ENCODE measurements at places on chromosomes 11 and 22.
A peak's percentile ranks its signal among the peaks of the same experiment; 100 is the strongest.

DNA sequence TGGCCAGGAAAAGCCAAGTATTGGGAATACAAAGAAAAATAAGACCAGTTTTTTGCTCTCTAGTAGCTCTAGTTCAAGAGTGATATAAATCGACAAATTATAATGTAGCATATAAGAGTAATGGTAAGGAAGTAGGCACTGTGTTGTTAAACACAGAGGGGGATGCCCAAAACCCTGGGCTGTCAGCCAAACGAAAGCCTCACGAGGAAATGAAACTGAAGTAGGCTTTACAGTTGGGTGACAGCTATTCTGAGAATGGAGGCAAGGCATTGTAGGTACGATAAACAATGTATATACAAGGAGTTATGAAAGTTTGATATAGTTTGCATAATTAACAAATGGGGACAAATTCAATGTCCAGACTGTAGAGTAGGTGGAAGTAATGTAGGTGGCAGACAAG lies 176.4 kb downstream of the FAM181B start:
- peak; percentile 22 for DNase-seq

- DNase-seq = no peak
Observed at GRCh38 chr11:102655547-102655946, 30.4 kb upstream of the MMP20 start.

DNA sequence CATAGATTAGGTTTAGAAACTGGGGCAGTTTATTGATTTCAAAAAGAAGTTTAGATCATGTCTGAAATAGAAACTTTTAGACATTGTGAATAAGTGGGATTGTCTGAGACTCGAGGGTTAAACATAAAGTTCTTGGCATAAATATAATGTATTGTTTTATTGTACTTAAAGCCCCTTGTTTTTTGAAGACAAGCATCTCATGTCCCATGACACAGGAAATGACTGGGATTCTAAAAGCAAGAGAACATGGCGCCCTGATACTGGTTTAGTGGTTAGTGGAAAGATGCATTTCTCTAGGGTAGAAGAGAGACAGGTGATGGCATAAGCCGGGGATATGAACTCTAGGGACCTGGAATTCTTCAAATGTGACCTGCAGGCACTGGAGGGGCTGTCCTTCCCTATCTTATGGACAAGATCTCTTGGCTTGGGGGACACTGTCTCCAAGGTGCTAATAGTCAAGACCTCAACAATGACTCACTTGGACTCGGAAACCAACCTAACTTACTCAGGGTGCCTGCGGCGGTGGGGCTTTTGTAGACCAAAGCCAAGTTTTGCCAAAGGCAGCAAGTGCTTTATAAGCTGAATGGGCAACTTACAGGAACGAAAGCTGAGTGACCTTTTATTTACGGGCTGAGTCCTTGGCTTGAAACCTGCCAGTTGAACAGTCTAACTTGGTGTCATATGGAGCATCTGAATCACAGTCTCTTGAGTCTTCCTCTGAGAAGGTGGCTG lies 48.2 kb downstream of the UBASH3B start:
- DNase-seq = no peak

DNA sequence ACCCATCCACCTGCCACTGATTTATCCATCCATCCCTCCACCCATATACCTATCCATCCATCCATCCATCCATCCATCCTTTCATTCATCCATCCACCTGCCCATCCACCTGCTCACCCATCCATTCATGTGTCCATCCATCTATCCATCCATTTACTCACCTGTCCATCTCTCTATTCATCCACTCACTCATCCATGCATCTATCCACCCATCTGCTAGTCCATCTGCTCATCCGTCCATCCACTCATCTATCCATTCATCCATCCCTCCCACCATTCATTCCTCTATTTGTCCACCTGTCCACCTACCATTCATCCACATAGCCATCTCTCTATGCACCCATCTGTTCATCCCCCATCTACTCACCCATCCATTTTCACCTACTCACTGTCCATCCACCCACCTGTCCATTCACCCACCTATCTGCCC lies 48.6 kb upstream of the CCDC188 start:
- DNase-seq = no peak

GRCh38 chr11:122879785-122880184 lies 2.8 kb upstream of the JHY start:
- no peak for DNase-seq

DNA sequence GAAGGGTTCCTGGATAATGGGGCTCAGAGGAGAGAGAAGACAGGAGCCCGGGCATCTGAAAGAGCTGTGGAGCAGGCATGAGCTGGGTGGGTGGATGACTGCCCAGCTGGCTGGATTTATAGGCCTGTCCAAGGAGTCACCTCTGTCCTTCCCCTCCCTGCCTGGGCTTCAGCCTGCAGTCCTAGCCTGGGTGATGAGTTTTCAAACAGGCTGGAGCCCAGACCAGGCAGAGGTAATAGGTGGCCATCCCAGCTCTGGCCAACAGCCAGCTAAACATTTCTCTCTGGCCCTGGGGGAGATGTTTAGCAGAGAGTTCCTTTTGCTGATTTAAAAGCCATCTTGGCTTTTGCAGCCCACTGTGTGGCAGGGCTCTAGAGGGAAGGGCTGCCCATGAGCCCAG lies 5.4 kb downstream of the C11orf96 start:
- DNase-seq = no peak

DNA sequence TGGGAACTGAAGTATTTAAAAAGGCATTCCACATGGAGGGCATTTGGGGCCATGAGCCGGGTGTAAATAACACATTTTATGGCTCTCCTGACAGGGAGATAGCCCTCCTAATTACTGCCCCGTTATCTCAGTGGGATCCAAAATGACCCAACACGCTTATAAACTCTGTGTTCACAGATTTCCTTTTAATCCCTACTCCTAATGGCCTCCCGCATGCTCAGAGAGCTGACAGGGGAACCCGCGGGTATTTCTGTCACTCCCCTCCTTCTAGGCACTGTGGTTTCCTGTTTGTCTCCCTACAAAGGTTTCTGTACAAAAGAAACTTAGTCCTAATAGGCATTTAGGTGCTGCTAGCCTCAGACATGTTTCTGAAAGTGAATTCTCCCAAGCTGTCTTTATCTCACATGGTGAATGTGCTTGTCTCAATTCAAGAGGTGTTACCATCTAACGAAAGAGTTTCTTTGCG lies 202.8 kb upstream of the SEZ6L start:
- no peak for DNase-seq

GRCh38 chr22:24005201-24005600 lies at the start of gene GSTT4:
Gene GSTT4 (minus strand): TSS chr22:24005453. CDS start chr22:24005356, 97 bp downstream.
- no peak for DNase-seq

GRCh38 chr11:12288212-12288930 lies 89.0 kb upstream of the PARVA start:
- DNase-seq = peak; percentile 81

DNA sequence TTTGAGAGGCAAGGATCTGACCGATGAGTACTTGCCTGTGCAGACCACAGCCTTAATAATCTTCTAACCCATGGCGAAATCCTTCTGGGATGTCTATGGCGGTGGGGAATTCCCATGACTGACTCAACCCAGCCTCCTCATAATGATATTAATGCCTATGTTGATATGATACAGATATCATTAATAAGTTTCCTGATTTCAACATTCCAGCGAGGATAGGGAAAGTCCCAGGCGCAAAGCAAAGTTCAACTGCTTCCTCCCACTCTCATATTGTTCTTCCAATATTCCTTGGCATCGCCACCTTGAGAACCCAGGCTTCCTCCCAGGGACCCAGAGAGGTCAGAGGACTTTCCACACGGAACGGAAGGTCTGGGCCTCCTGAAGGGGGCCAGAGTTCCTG lies 110.3 kb upstream of the TMEM45B start:
- DNase-seq = no peak

- no peak for DNase-seq
Observed at GRCh38 chr22:17876306-17876831, 102.1 kb upstream of the BID start.

DNA sequence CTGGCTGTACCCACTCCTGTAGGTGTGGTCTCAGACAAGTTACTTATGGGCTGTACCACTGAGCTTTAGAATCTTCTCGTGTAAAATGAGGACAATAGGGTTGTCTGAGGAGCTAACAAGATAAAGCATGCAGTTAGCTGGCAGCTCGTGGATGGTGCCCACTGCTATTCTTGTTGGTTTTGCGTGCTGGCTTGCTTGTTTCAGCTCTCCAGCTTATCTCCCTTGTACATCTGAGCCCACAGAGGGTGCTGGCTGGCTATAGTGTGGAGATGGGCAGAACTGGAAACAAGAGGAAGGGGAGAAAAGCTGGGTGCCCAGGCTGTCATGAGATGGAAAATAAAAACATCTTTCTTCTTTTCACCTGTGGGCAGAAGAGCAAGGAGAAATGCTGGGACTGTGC lies 46.5 kb upstream of the GALNT18 start:
- no peak for DNase-seq

GRCh38 chr11:132072044-132072857 lies 701.8 kb downstream of the NTM start:
- DNase-seq = no peak

- DNase-seq = no peak
Observed at GRCh38 chr11:119223856-119224255, 17.7 kb downstream of the CBL start.

GRCh38 chr11:87743007-87743406 lies 432.2 kb downstream of the RAB38 start:
- no peak for DNase-seq

DNA sequence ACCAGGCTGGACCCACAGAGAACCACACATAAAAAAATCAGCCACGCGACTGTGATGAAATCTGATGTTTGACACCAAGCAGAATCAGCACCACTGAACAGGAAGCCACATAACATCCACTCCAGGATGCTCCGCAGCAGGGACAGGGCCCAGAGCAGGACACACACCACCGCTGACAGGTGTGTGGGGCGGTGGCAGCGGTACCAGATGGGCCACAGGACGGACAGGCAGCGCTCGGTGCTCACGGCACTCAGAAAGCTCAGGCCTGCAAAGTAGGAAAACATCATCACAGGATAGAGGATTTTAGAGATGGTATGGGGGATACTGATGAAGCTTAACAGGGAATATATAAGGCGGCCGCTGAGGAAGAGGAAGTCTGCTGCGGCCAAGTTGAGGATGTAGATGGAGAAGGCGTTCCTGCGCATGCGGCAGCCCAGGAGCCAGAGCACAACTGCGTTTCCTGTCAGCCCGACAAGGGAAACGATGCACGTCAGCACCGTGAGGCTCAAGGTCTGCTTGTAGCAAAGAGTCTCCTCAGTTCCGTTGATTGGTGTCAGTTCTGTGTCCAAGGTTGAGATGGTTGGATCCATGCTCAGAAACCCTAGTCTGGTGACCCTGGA lies 4.9 kb downstream of the MRGPRX1 start:
- no peak for DNase-seq

DNA sequence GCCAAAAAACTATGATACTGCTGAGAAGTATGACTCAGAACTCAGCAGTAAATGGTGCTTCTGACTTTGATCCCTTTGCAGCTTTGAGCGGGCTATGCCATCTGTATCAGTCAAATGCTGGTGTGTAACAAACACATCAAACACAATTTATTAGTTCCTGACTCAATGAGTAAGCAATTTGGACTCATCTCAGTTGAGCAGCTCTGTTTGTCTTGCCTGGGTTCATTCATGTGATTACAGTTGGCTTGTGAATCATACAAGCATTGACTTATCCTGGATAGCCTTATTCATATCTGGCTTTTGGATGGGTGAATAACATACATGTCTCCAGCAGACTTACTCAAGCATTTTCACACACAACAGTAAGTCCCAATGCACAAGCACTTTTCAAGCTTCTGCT lies 858.8 kb downstream of the METTL15 start:
- no peak for DNase-seq

Data from putamen (tissue), 1 donor.